ENCODE measurements at places on chromosomes 7 and 10.

DNA sequence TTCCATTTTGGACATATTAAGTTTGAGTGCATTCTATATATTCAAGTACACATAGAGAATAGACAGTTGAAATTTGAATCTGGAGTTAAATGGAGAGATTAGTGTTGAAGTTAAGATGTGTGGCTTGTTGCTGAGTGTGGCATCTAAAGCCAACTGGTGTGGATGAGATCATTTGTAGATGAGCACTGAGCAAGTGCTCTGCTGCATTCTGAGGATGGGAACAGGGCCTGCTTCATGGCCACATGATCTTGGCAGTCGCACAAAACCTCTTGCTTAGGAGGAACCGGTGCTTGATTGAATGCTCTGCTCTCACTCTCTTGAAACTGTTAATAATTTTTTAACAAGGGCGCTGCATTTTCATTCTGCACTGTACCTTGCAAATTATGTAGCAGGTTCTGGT is 62.0 kb downstream of the EPDR1 start:
- no peak for DNase-seq

GRCh38 chr10:63123727-63124362 is 9.3 kb upstream of the NRBF2 start:
- DNase-seq, result no peak

GRCh38 chr10:103181244-103181643 is 11.8 kb downstream of the NT5C2 start:
- no peak for DNase-seq

GRCh38 chr10:109894516-109894915 is 28.8 kb downstream of the XPNPEP1 start:
- DNase-seq, result no peak

- no peak for DNase-seq
These were observed 92.9 kb upstream of the PCBD1 start for GRCh38 chr10:70981171-70981836.

- no peak for DNase-seq
These were observed 143.8 kb upstream of the BMPER start for GRCh38 chr7:33761449-33762080.

- no peak for DNase-seq
These were observed 37.7 kb downstream of the NRF1 start for GRCh38 chr7:129649128-129649690.

DNA sequence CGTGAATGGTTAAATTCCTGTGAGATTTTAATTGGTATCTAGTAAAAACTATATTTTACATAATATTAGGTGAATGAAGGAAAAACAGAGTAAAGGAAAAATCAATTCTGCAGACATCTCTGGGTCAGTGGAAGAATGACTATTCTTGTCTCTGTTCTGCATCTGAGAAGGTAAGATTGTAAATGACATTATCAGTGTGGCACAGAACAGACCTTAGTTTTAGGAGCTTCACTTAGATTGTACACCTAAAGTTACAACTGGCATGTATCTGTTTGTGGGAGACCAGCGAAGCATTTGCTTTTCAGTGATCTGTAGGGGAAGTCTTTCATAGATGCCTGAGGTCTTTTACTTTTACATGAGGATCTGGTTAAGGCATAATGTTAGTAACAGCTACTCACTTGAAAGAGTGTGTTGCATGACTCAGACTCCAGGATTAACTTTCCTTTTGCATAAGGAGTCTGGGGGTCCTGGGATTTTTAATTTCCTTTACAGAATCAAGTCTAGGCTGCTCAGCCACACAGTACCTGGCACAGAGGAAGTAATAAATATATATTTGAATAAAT is 56.2 kb downstream of the JMJD1C start:
- no peak for DNase-seq

GRCh38 chr10:13701157-13701919 is 114.6 kb downstream of the PRPF18 start:
- no peak for DNase-seq

GRCh38 chr7:116786791-116787443 is 75.5 kb upstream of the CAPZA2 start:
- no peak for DNase-seq

DNA sequence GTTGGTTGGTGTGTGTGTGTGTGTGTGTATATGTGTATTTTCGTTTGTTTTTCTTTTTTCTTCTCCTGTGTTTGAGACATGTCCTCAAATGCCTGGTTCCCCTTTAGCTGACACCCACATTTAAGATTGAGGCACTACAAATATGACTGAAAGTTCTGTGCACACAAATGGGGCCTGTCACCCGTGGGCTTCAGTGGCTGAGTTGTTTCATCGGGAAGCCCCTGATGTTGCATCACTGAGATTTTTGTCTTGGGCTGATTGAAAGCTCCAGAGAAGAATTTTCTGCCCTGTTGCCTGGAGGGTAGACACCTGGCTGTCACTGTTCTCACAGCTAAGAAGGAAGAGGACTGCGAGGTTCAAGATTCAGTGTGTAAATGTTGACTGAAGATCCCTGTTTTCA is 283.8 kb upstream of the C7orf33 start:
- DNase-seq, result no peak

GRCh38 chr7:34155220-34155908 is 250.0 kb downstream of the BMPER start:
- no peak for DNase-seq

- DNase-seq, result no peak
These were observed 384.2 kb upstream of the LRGUK start for GRCh38 chr7:133742709-133743538.

- no peak for DNase-seq
These were observed 115.3 kb downstream of the PTPN20 start for GRCh38 chr10:47026301-47027107.

- DNase-seq, result no peak
These were observed 237.8 kb downstream of the SEMA3E start for GRCh38 chr7:83410989-83411591.

GRCh38 chr10:55369670-55370420 is 568.8 kb upstream of the PCDH15 start:
- DNase-seq, result no peak

DNA sequence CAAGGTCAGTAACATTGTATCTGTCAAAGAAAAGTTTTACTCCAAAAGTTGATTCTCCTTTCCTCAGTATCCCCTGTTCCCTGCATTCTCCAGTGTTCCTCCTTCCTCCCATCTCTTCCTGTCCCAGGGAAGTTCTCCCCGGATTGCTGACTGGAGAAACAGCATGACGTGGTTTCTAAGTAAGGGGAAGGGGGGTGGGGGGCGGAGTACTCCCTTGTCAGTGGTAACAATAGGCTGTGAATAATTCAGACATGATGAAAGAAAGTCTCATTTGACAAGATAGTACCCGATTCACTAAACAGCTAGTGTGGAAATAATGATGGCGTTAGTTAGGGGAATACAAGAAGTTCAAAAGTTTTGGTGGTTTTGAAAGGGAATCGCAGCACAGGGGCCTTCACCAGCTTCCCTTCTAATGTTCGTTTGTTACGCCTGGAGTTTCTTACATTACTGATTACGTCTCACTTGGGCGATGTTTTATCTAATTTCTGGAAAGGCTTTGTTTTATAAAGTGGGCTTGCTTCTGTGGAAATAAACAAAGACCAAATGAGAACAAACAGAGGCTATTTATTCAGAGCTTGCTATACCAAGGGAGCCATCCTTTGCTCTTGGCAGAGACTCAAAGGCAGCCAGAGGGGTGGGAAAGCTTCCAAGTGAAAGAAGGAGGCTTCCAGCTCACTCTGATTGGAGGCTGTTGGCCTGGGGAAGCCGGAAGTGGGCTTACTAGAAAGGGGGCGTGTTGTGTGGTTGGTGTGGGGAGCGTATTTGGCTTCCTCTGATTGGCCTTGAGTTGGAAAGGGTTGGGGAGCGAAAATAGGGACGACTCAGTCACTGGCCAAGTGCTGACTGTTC is 453.7 kb downstream of the SDK1 start:
- DNase-seq, result no peak

DNA sequence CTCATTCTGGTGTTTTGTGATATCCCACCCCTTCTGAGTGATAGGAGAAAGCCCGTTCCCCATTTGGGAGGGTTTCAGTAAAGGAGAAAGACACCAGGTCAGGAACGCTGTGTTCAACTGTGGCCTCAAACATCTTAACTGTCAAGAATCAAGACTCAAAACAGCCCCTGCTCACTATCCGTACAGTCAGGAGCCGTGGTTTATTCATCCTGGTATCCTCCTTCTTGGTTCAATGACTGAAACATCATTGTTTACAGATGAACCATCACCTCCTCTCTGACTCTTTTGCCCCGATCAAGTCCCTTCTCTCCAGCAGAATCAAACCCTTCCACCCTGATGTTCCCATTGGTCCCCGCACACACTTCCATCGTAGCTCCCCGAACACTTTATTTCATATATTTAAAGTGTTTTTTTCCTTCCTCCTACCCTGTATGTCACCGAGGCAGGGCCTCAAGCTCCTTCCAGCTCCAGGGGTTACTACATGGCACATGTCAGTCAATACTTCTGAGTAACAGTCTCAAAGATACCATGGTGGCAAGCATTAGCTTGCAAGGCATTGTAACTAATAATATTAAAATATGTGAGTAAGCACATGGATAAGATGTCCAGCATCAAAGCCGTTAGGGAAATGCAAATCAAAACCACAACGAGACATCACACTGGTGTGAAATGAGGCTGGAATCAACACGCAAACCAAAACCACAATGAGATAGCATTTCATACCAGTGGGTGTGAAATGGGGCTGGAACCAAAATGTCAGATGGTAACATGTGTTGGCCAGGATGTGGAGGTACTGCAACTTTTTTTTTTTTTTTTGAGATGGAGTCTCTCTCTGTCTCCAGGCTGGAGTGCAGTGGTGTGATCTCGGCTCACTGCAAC is 124.7 kb upstream of the C1QL3 start:
- no peak for DNase-seq

- DNase-seq, result no peak
These were observed 32.9 kb upstream of the EIF5AL1 start for GRCh38 chr10:79479283-79479909.
